HFFc6 (cell line): ENCODE measurements at places on chromosomes 1 and 21.

GRCh38 chr1:23565776-23566175 lies 6.5 kb upstream of the ID3 start:
- DNase-seq: no peak

DNA sequence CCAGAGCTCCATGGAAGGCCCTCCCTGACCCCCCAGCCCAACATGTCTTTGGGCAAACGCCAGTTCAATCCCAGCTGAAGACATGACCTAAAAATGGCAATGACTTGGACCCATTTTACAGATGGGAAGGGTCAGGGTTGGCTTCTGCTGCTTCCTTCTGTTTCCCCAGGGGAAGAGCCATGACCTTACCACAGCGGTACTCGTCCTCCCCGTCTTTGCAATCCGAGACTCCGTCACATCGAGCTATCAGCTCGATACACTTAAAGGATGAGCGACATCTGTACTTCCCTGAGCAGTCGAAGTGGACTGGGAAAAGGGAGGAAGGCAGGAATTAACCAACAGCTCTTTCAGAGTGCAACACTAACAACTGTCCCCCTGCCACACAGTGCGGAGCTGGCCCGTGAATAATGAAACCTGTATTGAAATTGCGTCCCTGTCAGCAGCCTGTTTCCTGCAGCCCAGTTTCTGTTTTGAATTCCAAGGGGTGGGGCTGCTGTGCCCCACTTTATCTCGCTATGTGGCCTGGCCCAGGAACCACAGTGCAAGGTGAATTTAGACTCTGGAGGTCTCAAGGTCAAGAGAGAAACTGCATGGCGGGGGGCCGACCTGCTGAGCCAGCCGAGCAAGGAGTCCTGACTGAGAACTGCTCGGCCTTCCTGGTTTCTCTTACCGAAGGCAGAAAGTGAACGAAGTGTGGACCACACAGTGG lies 7.0 kb downstream of the TMPRSS3 start:
- DNase-seq: no peak

- peak; percentile 68 for DNase-seq
Observed at GRCh38 chr1:206898089-206898914, 1.1 kb downstream of the IL24 start.

DNA sequence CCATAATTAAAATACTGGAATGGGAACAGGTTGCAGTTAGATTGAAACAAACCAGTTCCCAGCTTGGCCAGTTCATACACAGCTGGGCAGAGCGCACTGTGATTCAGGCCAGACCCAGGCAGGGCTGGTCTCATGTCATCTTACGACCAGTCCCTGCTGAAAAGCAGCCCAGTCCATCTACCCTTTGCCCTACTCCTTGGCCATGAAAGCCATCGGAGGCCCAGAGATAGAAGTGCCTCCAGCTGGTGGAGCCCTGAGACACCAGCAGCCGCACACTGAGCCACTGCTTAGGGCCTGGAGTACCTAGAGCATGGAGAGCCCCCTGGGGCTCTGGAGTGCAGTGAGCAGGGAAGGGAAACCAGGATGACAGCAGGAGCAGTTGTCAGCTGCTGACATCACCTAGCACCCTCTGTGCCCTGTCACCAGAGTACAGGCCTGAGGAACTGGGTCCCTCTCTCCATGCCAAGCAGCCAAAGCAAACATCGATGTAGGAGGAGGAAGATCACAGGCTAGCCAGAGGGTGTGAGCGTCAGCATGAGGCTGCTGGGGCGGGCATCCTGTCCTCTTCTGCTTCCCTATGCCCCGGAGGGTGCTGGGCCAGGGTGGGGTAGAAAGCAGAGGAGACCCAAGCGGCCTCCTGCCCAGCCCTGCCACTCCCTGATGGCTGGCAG lies 34.2 kb upstream of the TMEM125 start:
- DNase-seq: no peak

DNA sequence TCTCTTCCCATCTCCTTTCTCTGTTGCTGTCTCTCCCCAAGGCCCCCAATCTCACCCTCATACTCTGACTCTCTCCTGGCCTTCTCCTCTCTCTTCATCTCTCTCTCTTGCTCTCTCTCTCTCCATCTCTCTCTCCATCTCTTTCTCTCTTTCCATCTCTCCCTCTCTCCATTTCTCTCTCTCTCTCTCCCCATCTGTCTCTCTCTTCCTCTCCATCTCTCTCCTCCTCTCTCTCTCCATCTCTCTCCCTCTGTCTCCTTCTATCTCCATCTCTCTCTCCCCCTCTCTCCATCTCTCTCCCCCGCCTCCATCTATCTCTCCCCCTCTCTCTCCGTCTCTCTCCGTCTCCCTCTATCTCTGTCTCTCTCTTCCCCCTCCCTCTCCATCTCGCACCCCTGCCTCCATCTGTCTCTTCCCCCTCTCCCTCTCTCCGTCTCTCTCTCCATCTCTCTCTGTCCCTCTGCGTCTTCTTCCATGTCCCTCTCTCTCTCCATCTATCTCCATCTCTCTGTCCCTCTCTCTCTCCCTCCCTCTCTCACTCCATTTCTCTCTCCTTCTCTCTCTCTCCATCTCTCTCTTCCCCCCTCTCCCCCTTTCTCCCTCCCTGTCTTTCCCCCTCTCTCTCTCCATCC lies 16.0 kb upstream of the EPHA8 start:
- DNase-seq: no peak
